ENCODE measurements at places on chromosomes 16 and 17.

GRCh38 chr16:67449336-67449735 lies 18.4 kb downstream of the HSD11B2 start:
- no peak for DNase-seq

DNA sequence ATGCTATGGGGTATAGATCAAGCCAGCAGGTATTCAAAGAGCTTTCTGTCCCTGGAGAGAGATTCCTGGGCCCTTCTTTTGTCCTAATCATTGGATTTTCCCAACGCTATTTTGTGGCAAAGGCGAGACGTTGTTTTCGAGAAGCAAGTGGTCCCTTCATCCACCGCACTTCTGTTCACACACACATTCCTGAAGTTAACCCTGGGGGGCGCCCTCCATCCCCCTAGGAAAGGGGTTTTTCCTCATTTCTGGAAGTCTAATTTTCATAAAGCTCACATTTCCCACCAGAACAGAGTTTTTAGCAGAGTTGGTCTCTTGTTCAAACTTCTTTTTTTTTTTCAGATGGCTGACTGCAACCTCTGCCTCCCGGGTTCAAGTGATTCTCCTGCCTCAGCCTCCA lies 11.9 kb downstream of the SCGB1C2 start:
- no peak for DNase-seq

- DNase-seq = no peak
Observed at GRCh38 chr17:64492481-64493109, 4.3 kb downstream of the POLG2 start.

GRCh38 chr17:13353590-13353989 lies 248.1 kb downstream of the HS3ST3A1 start:
- no peak for DNase-seq

DNA sequence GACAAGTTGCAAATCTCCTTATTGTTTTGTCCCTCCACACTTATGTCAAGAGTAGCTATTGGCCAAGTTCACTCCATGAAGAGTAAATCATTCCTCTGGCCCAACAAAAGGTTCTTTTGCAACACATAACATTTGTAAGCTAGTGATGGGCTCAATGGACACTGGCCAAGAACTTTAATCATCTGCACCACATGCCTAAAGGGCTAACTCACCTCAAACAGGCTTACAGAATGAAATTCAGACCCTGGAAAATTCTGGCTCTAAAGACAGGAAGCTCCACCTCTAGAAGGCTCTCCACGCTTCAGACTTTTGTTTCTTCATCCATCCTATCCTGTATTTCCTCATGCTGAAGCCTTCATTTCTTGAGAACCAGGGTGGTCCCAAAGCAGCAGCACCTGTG lies 10.9 kb upstream of the ANKFN1 start:
- DNase-seq = no peak

All from central memory CD8-positive, alpha-beta T cell (primary cell).